ENCODE measurements at places on chromosomes 11 and 22.

DNA sequence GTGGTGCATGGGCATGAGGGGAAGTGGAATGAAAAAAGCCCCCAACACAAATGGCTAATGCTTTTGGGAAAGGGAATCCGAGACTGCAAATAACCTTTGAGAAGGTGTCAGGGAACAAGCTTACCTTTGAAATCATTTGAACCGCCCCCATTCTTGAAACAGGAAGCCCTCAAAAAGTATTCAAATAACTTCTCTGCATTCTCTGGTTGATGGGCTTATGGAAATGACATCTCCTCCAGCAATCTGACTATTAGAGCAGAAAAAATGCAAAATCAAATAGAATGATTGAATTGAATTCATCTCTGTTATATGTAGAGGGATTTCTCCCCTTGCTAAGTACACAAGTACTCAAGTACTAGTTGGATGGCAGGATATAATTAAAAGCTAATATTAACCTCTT is 409.9 kb downstream of the TMEM135 start:
- no peak for DNase-seq

DNA sequence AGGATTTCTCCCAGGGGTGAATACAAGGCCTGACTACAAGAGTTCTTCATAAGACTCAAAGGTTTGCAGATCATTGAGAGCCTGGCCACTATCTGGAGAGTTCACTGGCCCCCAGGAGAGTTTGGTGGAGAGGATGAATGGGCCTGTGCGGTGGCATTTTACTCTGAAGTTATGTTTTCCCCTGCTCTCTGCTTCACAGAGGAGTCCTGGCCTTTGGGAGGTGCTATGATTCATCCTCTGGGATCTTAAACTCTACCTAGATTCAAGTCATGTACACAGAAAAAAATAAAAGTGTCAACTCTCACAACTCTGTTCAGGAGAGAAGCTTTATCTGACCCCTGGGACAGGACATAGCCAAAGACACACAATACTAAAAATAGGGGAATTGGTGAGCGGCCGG is 159.1 kb upstream of the CARD18 start:
- no peak for DNase-seq

GRCh38 chr22:34645375-34645774 is 420.6 kb upstream of the ISX start:
- no peak for DNase-seq

- no peak for DNase-seq
These were observed 497.2 kb downstream of the BUD13 start for GRCh38 chr11:116275635-116276034.

DNA sequence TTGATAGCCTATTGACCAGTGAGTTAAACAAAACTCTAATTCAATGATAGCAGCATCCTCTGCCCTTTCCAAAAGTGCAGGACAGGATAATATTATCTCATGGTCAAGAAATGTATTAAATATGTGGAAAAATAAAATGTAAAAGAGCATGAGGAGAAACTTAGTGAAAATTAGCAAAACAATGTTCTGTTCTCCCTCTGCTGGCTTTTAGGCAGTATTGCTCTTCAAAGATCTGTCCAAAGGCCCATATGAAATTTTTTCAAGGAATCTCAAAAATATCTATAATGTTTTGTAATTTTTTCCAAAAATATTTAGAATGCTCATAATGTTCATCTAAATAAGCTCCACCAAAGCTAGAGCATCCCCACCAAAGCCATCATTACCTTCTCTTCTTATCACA is 8.3 kb upstream of the ARL14EP start:
- no peak for DNase-seq

GRCh38 chr11:86040919-86041850 is 27.7 kb downstream of the PICALM start:
- DNase-seq, result no peak

GRCh38 chr11:124041254-124041653 is at the start of gene OR10G7:
Gene OR10G7, minus strand, starts transcription at chr11:124041325. Its CDS starts 2,324 bp downstream, at chr11:124039001.
- no peak for DNase-seq

GRCh38 chr11:123051634-123052033 is 10.3 kb downstream of the HSPA8 start:
- DNase-seq, result no peak

GRCh38 chr11:128361451-128362020 is 225.8 kb downstream of the ETS1 start:
- peak; percentile 34 for DNase-seq

GRCh38 chr11:133661846-133662245 is 129.5 kb upstream of the OPCML start:
- no peak for DNase-seq

GRCh38 chr11:60924110-60924905 is at the start of gene TMEM132A:
Gene TMEM132A, plus strand, starts transcription at chr11:60924460. Its CDS starts 174 bp downstream, at chr11:60924634.
- no peak for DNase-seq

- no peak for DNase-seq
These were observed 2.9 kb upstream of the APOA1 start for GRCh38 chr11:116840224-116840745.

- DNase-seq, result no peak
These were observed 77.0 kb downstream of the MICAL2 start for GRCh38 chr11:12187399-12187798.
